Stimulated activated CD4-positive, alpha-beta T cell treated with anti-CD3 and anti-CD28 coated beads, Interleukin-15, amount 100 ng/mL, for 1 hour (primary cell): ENCODE measurements at places on chromosomes 2 and 18.

- no peak for DNase-seq
Measured at GRCh38 chr18:58228762-58229161, 184.7 kb downstream of the NEDD4L start.

GRCh38 chr18:51491678-51492372, 294.3 kb upstream of the MEX3C start:
- DNase-seq = no peak

- no peak for DNase-seq
Measured at GRCh38 chr2:66431274-66431642, 3.7 kb upstream of the MEIS1 start.

- DNase-seq = no peak
Measured at GRCh38 chr2:64865831-64866345, 123.3 kb upstream of the SLC1A4 start.

DNA sequence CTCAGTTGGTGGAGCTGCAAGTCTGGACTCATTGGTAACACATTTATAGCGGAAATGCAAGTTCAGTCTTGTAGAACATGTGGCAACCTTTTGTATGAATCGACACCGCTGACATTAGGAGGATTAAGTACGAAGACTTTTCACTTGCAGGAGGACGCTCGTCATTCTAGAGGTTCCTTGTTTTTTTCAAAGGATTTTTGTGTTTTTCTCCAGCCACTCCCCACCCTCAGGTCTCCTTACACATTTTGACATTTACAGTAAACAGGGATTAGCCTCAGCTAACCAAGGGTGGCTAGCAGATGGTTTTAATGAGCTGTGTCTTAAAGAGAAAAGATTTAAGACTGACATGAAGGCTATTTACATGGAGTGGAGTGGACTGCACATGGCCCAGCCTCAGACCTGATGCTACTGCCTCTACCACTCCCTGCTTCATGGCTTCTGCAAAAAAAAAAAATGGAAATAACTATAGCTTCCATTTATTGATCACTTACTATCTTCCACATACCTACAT, 173.8 kb downstream of the TRIB2 start:
- no peak for DNase-seq

DNA sequence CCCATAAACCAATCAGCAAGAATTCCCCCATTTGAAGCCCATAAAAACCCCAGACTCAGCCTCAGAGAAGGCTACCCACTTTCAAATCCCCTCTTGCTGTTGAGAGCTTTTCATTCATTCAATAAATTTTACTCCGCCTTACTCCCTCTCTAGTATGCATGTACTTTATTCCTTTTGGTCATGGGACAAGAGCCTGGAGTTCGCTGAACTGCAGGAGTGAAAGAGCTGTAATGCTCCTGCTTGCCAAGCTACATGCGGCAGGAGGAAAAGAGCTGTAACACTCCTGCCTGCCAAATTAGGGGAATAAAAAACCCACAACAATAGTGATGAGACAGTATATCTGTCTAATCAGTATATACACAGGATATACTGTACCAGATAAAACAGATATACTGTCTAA, 1261.7 kb downstream of the LRP1B start:
- no peak for DNase-seq
